Myocyte (in vitro differentiated cells): ENCODE measurements at places on chromosomes 3 and 15. TPM values are rescaled to one million over a fixed set of nuclear protein-coding genes. Genes with fewer than 3 reads are reported as not detected.

- DNase-seq: no peak
Measured at GRCh38 chr3:42507252-42507651, 4.8 kb downstream of the VIPR1 start.

DNA sequence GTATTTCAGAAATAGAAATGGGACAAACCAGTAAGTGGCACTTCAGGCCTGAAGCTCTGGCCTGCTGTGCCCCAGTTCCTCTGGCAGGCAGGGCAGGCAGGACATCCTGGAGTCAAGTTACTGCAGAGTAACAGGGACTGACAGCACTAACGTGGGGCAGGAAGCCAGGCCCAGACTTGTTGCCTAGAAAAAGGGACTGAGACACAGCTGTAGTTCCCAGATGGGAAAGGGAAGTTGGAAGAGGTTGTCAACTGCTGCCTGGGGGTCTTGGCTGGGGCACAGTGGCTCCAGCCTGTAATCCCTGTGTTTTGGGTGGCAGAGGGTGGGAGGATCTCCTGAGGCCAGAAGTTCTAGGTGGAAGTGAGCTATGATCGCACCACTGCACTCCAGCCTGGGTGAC is 171.9 kb downstream of the FMN1 start:
- peak; percentile 91 for DNase-seq

The ITGA11 gene
- 29.2 and 33.5 TPM in 2 replicates for total RNA-seq

The ECE2 gene
- not detected in 2 replicates for total RNA-seq

The DISP2 gene
- 1.6 and 3.5 TPM in 2 replicates for total RNA-seq

DNA sequence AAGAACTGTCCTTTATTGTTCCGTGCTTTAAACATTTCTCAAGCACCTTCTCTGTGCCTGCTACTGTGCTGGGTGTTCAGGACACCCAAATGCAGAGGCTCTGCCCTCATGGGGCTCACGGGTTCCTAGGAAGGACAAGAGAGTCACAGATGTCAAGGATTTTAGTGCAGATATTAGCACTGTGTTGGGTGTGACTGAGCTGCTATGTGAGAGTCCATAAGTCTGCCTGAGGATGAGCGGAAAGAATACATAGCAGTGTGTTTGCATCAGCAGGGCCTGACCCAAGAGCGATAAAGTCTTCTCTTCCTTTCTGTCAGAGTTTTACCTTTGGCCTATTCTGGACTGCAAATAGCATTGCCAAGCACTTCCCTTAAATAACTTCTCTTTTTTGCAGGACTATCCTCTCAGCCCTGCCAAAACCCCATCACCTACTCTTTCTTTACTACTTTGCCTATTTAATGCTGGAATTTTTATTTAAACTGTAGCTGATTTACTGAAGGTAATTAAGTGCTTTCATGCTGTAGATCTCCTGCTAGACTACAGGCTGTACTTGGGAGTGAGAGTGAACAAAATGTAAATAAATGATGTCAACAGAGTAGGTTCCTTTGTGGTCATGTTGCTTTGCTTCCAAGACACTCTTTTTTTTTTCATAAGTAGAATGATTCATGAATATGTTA is 459.4 kb upstream of the TPRG1 start:
- no peak for DNase-seq

The AGTR1 gene
- 5.6 and 7.1 TPM in 2 replicates for total RNA-seq

DNA sequence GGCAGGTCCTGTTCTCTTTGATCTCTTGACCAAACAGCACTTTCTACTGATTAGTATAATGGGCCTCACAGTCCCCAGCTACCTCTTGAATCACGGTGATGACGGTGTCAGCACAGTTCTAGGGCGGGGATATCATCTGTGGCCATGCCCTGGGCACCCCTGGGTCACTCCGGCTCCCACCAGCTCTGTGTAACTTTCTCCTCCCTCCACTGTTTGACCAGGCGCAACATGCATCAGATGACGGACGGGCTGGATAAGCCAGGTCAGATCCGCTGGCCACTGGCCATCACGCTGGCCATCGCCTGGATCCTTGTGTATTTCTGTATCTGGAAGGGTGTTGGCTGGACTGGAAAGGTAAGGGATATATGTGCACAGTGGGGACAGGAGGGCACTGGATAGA is 29.6 kb downstream of the SLC6A1 start:
- DNase-seq: no peak

The PLA2G4D gene
- total RNA-seq: not detected in 2 replicates

DNA sequence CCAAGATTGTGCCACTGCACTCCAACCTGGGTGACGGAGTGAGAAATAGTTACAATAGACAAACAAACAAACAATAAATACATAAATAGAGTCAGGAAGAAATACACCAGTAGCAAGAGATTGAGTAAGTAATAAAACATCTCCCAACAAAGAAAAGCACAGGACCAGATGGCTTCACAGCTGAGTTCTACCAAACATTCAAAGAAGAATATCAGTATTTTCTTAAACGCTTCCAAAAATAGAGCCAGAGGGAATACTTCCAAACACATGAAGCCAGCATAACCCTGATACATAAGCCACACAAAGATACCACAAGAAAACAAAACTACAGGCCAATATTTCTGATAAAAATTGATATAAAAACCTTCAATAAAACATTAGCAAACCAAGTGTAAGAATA is 30.7 kb upstream of the IGSF10 start:
- no peak for DNase-seq

DNA sequence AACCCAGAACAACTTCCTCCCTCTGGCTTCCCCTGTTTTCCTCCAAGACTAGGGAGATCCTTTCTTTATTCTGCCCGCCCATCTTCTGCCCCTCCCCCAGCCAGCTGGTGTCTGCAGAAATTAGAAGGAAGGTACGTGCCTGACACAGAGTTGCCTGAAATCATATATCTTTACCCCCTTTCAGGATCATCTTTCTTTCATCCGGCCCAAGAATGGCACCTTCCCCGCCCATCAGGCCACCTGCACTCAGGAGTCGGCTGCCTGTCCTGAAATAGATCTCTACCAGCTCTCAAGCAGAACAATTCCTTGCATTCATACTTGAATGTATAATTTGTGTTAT is 133.7 kb downstream of the VGLL4 start:
- no peak for DNase-seq

The GALNT15 gene
- total RNA-seq: 0.91 and 1.3 TPM in 2 replicates

The LRRIQ4 gene
- not detected in 2 replicates for total RNA-seq

The CSPG4 gene
- 6.2 and 19.6 TPM in 2 replicates for total RNA-seq

DNA sequence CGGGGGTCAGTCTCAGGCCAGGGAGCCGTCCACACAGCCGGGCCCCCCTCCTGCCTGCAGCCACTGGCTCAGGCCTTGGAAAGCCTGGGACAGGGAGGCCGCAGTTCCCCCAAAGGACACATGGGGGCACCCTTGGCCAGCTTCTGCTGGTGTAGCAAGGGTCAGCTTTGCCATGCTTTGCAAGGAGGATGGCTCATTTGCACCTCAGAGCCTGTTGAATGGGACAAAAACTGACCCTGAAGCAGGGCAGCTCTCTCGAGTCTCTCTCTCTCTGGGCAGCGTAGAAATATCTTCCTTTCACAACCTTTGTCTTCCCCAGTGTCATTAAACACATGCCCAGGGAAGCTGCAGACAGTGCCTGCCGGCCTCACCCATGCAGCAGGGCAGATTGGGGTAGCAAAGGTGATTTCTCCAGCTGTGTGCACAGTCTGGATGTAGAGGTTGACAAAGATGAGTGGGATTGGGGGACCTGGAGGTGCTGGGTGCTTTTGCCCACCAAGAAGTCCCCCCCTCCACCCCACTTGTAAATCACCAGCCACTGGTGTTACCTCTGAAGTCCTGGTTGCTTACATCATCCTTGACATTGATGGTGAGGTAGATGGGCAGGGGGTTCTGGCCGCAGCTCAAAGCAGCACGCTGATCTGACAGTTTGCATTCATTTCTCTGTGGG is 17.4 kb upstream of the EHD4 start:
- peak; percentile 79 for DNase-seq

The PYGO1 gene
- total RNA-seq: 13.9 and 15.2 TPM in 2 replicates

DNA sequence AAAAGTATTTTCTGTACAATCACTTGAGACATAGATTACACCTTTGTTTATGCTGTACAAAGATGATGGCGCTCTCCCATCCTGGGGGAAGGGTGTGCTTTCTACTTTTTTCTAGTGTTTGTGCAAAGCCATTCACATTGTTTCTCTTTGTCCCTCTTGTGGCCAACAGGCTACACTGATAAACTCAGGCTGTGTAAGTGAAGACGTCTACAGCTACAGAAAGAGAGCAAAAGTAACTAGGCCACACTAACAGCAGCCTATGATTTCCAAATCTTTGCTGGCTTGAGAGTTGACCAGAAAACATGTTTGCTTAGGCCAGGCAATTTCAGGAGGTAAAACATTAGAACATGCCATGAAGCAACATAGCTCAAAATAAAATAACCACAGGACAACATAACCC is 75.1 kb downstream of the FOXB1 start:
- no peak for DNase-seq

- no peak for DNase-seq
Measured at GRCh38 chr3:52030714-52031310, 25.6 kb downstream of the DUSP7 start.

The RNF13 gene
- 31.2 and 36.6 TPM in 2 replicates for total RNA-seq

The CPLX3 gene
- not detected in 2 replicates for total RNA-seq

DNA sequence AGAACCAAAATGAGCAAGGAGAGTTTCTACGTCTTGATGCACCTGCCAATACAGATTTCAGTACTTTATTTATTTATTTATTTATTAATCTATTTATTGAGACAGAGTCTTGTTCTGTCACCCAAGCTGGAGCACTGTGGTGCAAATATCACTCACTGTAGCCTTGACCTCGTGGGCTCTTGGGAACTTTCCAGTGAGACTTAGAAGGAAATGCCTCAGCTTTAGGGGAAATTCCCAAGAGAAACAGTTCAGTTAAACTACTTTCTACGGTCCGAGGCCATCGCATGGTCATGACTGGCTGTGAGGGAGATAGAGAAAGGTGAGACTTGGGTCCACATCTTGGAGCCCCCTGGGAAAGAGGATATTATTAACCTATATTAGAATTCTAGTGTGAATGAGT is 47.0 kb upstream of the HERC1 start:
- no peak for DNase-seq

The CLRN1 gene
- not detected in 2 replicates for total RNA-seq

DNA sequence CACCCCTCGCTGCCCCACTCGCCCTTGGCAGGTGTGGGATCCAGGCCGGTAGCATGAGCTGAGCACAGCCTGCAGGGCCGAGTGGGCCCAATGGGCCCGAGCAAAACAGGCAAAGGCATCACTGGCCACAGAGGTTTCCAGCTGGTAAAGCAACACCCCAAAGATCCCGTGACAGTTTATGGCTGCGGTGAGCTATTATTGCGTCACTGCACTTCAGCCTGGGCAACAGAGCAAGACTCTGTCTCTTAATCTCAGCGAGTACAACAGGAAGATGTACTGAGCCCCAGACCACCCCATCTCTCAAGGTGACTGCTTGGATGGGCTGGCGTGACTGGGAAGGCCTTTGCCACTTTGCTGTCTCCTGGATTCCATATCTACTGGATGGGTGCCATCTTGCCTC is 4.3 kb downstream of the JMJD7 start:
- no peak for DNase-seq

GRCh38 chr15:55270291-55270690 is 19.3 kb downstream of the RAB27A start:
- DNase-seq: no peak

DNA sequence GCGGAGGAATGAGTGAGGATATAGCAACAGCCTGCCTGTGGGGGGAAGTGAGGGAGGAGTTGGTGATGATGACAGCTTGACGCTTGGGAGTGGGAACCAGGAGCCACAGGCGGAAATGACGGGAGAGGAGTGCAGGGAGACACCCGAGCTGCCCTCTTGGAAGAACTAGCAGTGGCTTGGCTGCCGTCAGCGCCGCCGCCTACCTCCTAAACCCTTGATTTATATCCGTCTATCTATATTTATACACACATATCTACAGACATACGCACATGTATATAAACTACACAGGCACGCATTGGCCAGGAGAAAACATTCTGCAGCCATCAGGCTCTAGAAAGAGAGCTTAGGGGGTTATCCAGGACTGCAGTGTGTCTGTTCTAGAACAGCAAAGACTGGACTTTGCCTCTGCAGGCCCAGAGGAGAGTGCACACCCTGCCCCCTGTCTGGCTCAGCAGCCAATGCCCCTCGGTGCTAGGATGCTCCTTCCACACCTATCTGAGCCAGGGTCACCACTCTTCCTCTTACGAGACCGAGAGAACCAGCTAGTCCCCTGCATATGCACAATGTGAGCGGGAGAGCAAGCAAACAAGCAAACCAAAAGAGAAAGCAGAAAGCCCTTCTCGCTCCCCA is 45.3 kb upstream of the MAGEF1 start:
- no peak for DNase-seq

The DPPA4 gene
- total RNA-seq: 0.21 TPM in 1 of 2 replicates, not detected in the other

The UROC1 gene
- total RNA-seq: not detected in 2 replicates

- DNase-seq: no peak
Measured at GRCh38 chr3:140035871-140036270, 100.9 kb downstream of the CLSTN2 start.

- no peak for DNase-seq
Measured at GRCh38 chr3:76826861-76827260, 213.0 kb upstream of the ROBO2 start.

DNA sequence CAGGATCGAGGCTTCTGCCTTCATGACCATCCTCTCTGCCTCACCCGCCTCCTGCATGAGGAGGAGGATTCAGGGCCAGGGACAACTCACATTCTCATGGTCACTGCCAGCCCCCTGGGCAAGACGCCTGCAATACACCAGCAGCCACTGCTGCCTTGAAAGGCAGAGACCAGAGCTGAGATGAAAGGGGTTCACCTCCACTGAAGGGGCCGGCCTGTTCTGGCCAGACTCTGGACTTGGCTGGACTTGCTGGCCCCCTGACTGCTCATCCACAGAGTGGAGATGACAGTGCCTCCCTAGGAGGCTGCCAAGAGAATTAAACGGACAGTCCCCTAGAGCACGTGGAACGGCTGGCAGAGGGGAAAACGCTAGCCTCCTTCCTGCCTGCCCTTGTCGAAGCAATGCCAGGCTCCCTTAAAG is 35.2 kb downstream of the MGLL start:
- no peak for DNase-seq

The ITPKA gene
- 6.2 and 10.7 TPM in 2 replicates for total RNA-seq

GRCh38 chr3:196055683-196056270 is 26.1 kb downstream of the TFRC start:
- DNase-seq: no peak

GRCh38 chr3:50610992-50611463 is 546 bp downstream of the CISH start:
- DNase-seq: no peak
